Vagina (tissue), 2 donors: ENCODE measurements at places on chromosomes 4 and X.

DNA sequence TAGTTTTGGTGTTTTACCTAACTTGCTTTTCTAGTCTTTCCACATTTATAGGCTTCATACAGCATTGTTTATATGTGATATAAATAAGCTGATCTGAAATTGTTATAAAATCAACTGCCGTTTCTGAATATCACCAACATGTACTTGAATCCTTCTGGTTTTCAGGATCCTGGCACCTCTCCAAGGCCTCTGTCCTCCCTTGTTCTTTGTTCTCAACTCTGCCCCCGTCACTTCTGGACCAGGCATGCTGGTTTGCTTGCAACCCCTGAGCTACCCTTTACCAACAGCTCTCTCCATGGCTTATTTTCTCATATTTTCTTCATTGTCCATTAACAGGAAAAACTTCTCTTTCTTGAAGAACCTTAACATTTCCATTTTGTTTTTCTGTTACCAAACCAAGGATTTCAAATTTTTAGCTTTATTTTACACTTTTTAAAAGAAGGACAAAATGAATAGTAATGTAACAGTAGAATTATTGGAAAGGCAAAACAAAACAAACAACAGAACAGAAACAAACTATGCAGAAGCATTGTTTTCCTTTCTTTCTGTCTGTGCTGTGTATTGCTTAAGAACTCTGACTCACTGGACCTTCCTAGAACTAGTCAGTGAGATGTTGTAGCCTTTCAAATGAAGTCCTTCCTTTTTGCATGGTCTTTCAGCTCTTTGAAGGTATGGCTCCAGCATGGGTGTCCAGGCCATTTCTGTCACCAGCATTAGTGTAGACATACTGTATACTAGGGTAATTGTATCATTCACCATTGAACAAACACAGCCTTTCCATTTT, 44.8 kb downstream of the BANK1 start:
- DNase-seq = no peak

DNA sequence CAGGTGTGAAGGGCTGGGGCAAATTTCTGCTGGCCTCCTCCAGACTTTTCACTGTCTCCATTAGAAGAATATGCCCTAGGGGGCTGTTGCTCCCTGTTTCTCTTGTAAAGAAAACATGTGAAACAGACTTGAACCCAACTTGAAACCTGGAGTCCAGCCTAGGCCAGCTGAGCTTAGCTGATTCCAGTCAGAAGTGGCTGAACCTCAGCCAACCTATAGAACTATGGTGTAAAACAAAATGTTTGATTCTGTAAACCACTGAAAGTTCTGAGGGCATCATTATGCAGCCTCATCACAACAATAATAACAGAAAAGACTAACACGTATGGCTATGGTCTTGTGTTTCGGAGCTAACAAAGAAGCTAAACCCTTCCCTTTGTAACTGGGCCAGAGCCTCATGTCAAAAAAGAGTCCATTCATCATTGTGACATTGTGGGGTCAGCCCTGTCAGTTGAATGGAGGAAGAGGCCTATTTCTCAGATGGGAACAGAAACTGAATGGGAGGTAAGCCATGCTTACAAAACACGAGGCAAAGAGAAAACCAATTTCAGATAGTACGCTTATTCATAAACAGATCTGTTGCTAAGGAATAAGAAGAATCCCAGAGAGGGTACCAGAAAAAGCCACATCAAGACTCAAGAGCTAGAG, 34.1 kb downstream of the SETD7 start:
- no peak for DNase-seq

- no peak for DNase-seq
Measured at GRCh38 chrX:140157143-140157542, 191.8 kb upstream of the CXorf66 start.

DNA sequence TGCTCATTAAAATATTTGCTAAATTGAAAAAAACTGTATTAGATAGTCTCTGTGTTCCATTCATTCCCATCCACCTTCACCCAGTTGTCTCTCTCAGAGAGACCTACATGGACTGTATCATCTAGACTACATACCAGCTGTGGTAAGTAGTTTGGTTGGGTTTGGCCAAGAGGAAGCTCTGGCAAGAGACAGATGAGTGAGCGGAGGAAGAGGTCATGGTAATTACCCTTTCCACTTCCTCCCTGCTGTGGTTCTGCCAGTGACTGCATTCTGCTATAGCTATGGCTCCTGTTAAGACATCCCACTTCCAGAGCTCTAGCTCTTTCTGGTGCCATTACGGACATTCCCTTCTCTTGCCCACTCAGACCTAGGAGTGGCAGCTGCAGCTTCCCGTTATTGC, 239.0 kb upstream of the MID1 start:
- no peak for DNase-seq

DNA sequence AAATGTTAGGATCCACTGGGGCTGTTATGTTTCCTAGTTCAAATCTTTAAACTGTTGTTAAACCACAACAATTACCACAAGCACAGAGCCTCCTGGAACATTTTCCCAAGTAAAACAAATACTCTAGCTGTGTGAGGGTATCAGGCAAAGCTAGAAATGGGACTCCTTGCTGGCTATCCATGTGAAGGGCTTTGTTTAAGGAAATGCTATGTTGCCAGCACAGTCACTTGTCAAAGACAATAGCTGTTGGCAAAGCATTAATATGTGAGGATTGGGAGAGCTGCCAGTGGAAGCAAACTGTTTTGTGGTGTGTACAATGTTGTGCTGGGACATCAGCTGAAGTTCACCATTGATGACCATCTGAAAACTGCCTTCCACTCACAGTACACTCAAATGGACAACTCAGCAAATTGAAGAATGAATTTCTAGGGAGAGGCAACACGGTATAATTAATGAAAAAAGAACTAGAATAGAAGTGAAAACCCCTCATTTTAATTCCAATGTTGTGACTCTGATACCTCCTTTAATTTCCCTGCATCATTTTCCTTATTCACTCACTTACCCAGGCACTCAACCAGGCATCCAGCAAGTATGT, 100.8 kb downstream of the ANXA3 start:
- DNase-seq = no peak

DNA sequence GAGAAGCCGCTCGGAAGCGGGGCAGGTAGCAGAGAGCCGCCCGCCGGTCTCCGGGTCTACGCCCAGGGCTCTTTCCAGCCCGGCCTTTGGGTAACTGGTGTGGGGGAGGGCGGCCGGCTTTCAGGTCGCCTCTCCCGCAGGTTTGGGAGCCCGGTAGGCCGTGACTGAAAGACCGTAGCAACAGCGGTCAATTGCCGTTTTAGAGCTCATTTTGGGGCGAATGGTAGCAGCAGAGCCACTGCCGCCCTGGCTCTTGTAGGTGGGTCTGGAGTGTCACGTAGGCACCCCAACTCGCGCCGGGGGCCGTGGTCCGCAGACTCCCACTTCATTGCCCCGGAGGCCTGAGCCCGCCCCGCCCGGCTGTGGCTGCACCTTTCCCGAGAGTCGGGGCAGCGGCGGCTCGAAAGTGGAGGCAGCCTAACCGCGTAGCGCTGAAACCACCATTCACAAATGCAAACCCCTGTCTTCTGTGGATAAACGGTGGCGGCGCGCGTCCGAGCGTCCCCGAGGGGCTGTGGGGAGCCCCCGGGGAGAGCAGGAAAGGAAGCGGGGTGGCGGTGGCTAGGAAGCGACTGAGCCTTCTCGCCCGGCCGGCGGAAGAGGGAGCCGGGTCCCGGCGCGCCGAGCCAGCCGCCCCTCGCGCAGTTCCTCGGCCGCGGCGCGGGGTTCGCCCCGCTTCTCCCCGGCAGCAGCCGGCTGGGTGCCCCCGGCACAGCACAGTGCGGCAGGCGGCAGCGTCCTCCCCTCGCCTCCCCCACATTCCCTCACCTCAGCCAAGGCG, 2185.1 kb upstream of the TENM3 start:
- DNase-seq = no peak
